ENCODE measurements at places on chromosomes 16 and 17.
A peak's percentile ranks its signal among the peaks of the same experiment; 100 is the strongest.

DNA sequence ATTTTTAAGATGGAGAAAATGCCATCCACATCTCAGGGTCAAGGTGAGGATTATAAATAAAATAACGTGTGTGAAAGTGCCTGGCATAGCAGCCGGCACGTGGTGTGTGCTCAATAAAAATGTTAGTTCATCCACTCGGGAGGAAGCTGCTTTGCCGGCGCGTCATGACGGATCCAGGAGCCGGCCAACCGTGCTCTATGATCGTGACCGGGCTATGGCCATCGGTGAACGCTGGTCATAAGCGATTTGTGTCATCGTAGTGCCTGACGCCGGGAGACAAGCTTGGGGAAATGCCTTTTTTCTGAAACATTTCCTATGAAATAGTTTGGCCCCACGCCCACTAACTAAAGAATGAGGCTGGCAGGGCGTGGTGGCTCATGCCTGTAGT, 74.0 kb downstream of the CMC2 start:
- no peak for DNase-seq

DNA sequence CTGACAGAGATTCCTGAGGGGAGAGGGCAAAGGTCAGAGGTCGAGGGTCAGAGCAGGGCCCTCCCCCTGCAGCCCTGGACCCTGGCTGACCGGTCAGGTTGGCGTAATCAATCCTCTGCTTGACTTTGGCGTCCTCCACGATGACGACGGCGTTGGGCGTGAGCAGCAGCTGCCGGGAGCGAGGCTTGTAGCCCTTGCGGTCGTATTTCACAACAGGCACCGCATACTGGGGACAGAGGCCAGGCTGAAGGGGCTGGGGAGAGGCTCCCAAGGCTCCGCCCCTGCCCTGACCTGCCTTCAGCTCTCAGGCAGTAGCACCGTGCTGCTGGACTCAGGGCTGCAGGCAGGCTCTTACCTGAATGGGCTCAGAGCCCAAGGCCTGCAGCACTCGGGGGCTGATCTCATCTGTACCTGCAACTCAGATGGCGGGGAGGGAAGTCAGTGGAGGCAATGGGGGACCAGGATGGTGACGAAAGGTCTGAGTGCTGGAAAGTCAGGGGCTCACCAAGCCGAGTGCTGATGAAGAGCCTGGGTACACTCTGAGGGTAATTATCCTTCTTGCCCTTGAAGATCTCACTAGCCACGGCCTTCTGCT, 12.0 kb upstream of the CRK start:
- peak; percentile 40 for DNase-seq

DNA sequence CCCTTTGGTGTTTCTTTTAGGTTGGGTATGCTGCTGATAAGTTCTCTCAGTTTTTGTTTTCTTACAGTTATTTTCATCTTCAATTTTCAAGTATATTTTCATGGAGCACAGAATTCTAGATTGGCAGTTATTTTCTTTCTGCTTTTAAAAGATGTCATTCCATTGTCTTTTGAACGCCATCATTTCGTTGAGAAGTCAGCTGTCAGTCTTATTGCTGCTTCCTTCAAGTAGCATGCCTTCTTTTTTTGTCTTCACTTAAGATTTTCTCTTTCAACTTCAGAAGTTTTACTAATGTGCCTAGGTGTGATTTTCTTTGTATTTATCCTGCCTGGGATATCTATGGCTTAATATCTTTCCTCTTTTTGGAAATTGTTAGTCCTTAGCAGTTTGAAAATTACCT, 262.2 kb upstream of the PMFBP1 start:
- DNase-seq, result no peak

DNA sequence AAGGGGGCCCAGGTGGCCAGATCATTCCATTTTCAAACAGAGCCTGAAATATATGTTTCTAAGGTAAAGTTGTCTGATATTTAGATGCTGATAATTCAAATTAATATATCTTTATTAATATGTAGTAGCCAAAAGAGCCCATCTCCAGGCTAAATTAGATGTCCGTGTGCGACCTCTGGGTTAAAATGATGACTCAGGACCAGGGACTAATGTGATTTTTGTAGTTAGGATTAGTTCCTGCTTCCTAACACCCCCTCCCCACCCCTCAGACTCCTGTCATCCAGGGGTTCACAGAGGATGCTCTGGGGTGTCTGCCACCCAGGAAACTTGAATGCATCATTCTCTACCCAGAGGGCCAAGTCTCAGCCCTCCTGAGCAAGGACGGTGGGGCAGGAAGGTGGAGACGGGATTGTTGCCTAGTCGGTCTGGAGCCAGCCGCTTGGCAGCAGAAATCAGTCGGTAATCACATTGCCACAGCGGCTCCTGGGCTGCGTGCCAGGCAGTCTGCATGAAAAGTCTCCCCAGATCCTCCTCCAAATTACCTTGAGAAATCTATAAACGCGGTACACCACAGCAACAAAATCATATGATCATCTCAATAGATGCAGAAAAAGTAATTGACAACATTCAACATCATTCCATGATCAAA, 29.8 kb downstream of the CNGB1 start:
- DNase-seq, result no peak

- no peak for DNase-seq
Measured at GRCh38 chr16:13435415-13435814, 484.5 kb upstream of the ERCC4 start.

- no peak for DNase-seq
Measured at GRCh38 chr17:41500131-41500911, 5.1 kb downstream of the KRT13 start.

Data from neural progenitor cell (in vitro differentiated cells).